ENCODE measurements at places on chromosomes 1 and 21.

DNA sequence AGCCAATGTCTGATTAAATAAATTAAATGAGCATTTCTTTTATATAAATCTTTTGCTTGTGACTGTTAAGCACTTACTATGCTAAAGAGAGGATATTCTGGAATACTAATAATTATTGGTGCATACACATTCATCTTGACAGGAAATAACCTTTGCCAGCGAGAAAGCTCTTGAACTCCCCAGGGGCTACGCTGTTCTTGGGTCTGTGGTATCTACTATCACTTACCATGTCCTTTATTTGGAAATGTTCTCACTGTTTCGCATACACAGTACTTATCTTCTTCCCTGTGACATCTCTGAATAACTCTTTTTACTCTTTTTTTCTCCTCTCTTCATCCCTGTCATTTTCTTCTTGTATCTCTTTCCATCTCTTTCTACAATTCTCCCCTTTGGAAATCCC lies 178.7 kb downstream of the GABPA start:
- no peak for DNase-seq

- DNase-seq = no peak
Measured at GRCh38 chr1:67684526-67685066, 405 bp upstream of the GADD45A start.

- DNase-seq = no peak
Measured at GRCh38 chr1:11697188-11697892, 5.8 kb downstream of the DRAXIN start.

GRCh38 chr1:178066908-178067614 lies 26.8 kb upstream of the RASAL2 start:
- no peak for DNase-seq

- no peak for DNase-seq
Measured at GRCh38 chr1:85892366-85892765, 184.1 kb upstream of the ZNHIT6 start.

All from C1 segment of cervical spinal cord (tissue), 14 donors.